ENCODE measurements at places on chromosomes 3 and 15. TPM values are rescaled to one million over a fixed set of nuclear protein-coding genes. Genes with fewer than 3 reads are reported as not detected.

GRCh38 chr15:76935620-76936019 lies 4.1 kb downstream of the RCN2 start:
- no peak for DNase-seq
- H3K4me1 ChIP-seq = peaks cover 5% of the 10 kb centered on the region
- no peak overlapping the region for H3K4me3 ChIP-seq
- peaks cover 22% of the 10 kb centered on the region for H3K36me3 ChIP-seq
- H3K27me3 ChIP-seq = no peaks in the 10 kb centered on the region

DNA sequence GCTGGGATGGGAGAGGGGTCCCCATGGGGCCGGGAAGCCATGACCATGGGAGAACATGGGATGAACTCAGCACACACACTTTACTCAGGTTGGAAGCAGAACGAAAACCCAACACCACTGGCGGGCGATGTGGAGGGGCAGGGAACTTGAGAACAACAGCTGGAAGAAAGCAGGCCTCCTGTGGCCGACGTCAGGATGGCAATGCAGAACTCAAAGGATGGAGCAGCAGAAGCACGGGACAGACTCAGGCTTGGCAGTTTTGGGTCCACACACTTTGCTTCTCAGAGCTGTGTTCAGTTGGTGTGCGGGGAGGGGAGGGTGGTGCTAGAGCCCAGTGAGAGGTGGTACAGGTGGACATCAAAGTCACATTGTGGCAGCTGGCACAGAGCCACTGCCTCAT lies 80.7 kb downstream of the SEC22A start:
- no peak for DNase-seq
- H3K36me3 ChIP-seq = no peaks in the 10 kb centered on the region
- H3K27ac ChIP-seq = no peak overlapping the region
- no peaks in the 10 kb centered on the region for H3K27me3 ChIP-seq

DNA sequence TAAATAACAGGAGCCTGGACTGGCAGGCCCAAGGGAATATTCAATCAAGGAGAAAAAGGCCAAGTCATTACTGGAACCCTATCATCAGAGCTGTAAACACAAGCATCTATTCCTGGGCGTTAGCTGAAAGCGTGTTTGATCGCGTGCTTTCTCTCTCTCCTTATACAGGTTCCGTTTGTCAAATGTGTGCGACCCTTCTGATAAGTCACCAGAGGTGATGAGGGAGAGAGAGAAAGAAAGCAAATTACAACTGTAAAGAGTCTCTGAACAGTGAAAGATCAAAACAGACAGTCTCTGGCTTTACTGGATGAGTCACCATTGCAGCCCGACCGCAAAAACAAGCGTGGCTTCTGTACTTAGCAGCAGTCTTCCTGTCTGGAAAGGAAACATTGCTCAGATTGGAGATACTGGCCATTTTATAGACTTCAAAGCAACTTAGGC lies 39.5 kb upstream of the TPRG1 start:
- H3K36me3 ChIP-seq = no peaks in the 10 kb centered on the region
- no peaks in the 10 kb centered on the region for H3K27me3 ChIP-seq
- no peak overlapping the region for H3K4me3 ChIP-seq

DNA sequence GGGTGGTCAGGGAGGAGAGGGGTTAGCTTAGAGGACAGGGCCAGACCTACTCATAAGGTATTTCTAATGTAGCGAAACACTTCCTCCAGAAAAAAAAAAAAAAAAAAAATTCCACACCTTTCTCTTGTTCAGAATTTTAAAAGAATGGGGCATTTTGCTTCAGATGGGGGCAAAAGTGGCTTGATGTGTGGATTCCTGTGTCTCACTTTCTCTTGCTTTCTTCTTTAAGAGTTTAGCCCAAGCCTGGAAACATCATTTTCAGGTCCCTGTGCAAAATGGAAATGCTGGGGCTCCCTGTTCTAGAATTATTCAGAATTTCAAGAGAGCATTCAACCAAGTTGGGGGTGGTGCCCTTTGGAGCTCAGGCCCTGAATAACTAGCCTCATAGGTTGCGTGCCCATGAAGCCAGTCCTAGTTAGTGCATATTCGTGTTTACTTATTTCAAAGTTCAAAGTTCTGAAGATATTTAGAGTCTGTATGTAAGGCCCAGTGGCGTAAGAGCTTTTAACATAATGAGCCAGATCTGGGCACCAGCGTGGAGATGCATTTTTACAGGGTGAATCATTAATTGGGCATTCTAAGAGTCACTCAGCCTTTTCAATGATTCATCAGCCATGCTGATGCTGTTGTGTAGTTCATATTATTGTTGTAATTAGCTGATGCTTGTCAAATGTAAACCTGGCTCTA lies 104.5 kb downstream of the RPLP1 start:
- no peaks in the 10 kb centered on the region for H3K27me3 ChIP-seq
- H3K4me1 ChIP-seq = peaks cover 23% of the 10 kb centered on the region
- no peak overlapping the region for H3K4me3 ChIP-seq
- no peaks in the 10 kb centered on the region for H3K36me3 ChIP-seq
- DNase-seq = peak; percentile 55
- no peak overlapping the region for H3K27ac ChIP-seq

GRCh38 chr3:159038405-159038804 lies 236.6 kb downstream of the MFSD1 start:
- H3K36me3 ChIP-seq = no peaks in the 10 kb centered on the region
- H3K4me3 ChIP-seq = no peak overlapping the region
- no peak for DNase-seq
- H3K27ac ChIP-seq = no peak overlapping the region
- H3K27me3 ChIP-seq = no peaks in the 10 kb centered on the region

DNA sequence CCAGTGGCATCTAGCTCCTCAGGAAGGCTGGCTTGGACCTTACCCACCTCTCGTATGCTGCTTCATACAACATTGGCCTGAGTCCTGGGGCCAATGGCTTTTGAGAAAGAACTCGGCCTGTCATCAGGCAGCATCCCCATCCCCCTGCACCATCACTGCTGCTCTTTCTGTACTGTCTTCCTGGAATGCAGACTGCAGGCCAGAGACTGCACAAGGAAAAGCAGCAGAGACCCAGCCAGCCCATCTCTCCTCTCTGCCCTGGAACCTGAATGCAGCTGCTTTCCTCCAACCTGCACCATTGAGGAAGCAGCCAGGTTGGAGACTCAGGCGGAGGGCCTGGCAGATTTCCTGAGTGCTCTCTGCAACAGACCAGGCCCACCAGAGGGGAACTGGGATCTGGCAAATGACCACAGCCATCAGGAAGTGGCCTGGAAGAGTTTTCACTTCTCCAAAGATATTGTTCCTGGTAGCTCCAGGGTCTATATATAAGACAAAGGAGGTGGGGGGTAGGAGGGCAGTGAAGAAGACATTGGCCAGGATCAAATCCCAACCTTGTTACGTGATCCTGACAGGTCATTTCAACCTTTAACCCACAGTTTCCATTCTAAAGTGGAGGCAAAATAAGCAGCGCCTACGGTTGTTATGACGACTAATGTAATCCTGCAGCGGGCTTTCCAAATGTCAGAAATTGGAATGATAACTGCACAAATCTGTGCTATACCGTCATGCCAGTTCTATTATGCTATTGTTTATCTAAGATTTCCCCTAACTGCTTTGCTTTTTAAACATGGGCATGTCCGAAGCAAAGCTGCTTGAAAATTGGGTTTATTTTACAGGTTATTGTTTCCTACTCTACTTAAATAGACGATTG lies 24.4 kb upstream of the RAB7A start:
- H3K36me3 ChIP-seq = no peaks in the 10 kb centered on the region
- no peaks in the 10 kb centered on the region for H3K27me3 ChIP-seq
- no peak for DNase-seq
- H3K27ac ChIP-seq = no peak overlapping the region

GRCh38 chr3:17195192-17195611 lies 310.4 kb downstream of the PLCL2 start:
- H3K4me3 ChIP-seq = no peak overlapping the region
- no peak for DNase-seq
- H3K36me3 ChIP-seq = no peaks in the 10 kb centered on the region
- H3K27ac ChIP-seq = no peak overlapping the region

GRCh38 chr3:29503958-29504357 lies 223.1 kb downstream of the RBMS3 start:
- no peaks in the 10 kb centered on the region for H3K27me3 ChIP-seq
- H3K4me3 ChIP-seq = no peak overlapping the region
- DNase-seq = no peak

- peaks cover 8% of the 10 kb centered on the region for H3K4me1 ChIP-seq
- peaks cover 18% of the 10 kb centered on the region for H3K36me3 ChIP-seq
- no peak overlapping the region for H3K27ac ChIP-seq
- DNase-seq = no peak
- no peak overlapping the region for H3K4me3 ChIP-seq
Observed at GRCh38 chr3:45664578-45664977, 24.6 kb upstream of the SACM1L start.

GRCh38 chr3:180705619-180706018 lies 26.3 kb upstream of the CCDC39 start:
- H3K4me3 ChIP-seq = no peak overlapping the region
- DNase-seq = no peak
- H3K27ac ChIP-seq = no peak overlapping the region
- no peaks in the 10 kb centered on the region for H3K36me3 ChIP-seq
- H3K27me3 ChIP-seq = peaks cover 43% of the 10 kb centered on the region

GRCh38 chr3:36302626-36303025 lies 77.7 kb upstream of the STAC start:
- no peaks in the 10 kb centered on the region for H3K36me3 ChIP-seq
- no peak overlapping the region for H3K4me3 ChIP-seq
- no peak overlapping the region for H3K27ac ChIP-seq
- no peak for DNase-seq
- no peaks in the 10 kb centered on the region for H3K27me3 ChIP-seq
- no peaks in the 10 kb centered on the region for H3K4me1 ChIP-seq

GRCh38 chr15:42576040-42576594 lies 711 bp downstream of the STARD9 start:
- no peak for DNase-seq
- peak overlapping the region; percentile 63 for H3K4me3 ChIP-seq
- H3K27ac ChIP-seq = no peak overlapping the region
- peaks cover 12% of the 10 kb centered on the region for H3K4me1 ChIP-seq
- no peaks in the 10 kb centered on the region for H3K36me3 ChIP-seq

DNA sequence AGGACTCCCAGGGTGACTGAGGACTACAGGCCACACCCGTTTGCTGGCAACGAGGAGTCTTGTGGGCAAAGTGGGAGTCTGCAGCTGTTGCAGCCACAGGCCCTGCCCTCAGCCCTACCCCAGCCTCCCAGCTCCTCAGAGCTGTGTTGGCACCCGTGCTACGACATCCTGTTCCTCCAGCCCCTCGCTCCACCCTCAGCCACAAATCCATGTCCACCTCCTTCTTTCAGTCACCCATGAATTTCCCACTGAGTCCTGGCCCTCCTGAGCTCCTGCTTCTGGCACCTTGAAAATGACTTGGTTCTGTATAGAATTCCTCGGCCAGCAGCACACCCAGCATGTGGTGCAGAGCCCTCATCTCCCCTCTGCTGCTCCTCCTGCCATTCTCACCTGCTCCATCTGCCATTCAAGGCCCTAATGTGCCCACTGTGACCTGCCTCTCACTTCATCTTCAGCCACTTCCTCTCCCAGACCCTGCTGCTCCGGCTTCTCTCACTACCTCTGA lies 20.9 kb upstream of the VILL start:
- H3K36me3 ChIP-seq = no peaks in the 10 kb centered on the region
- no peak for DNase-seq
- no peak overlapping the region for H3K4me3 ChIP-seq
- no peaks in the 10 kb centered on the region for H3K27me3 ChIP-seq

DNA sequence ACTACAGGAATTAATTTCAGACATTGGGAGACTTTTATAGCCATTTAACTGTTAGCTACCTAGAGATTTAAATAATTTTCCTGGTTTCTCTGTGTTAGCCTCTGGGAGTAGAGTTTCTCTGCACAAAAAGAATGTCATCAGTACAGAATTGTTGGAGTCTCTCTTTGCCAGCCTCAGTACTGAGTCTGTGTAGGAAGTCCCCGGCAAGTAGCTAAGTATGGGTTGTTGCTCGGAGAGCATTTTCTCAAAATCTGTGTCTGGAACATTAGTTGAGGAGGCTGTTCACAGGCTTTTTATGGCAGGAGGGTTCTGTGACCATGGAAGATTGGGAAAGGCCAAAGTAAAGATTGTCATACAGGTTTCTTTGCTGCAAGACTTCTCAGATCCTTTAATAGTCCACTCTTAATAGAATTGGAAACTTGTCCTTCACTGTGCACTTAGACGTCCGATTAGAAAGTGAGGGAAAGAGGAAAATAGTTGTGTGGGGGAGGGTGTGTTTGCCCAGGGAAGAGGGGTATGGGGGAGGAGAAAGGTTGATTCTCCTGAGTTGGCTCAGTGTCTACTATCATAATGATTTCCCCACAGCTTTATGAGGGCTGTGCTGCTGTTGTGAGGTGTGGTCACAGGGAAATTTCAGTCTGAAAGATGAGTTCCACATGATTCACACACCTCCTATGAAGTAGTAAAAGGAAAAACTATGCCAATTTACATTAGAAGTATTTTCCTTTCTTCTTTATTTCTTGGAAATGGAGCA lies 207.1 kb downstream of the PTPRG start:
- H3K27me3 ChIP-seq = no peaks in the 10 kb centered on the region
- no peak overlapping the region for H3K4me3 ChIP-seq
- no peaks in the 10 kb centered on the region for H3K4me1 ChIP-seq
- H3K36me3 ChIP-seq = no peaks in the 10 kb centered on the region

GRCh38 chr15:62253294-62253693 lies 88.2 kb upstream of the C2CD4B start:
- no peaks in the 10 kb centered on the region for H3K4me1 ChIP-seq
- no peak overlapping the region for H3K4me3 ChIP-seq
- no peak for DNase-seq
- H3K36me3 ChIP-seq = no peaks in the 10 kb centered on the region
- H3K27me3 ChIP-seq = peaks cover 6% of the 10 kb centered on the region

Gene HIGD2B
- 0.27 TPM for total RNA-seq

Gene RPP14
- 22.4 TPM for total RNA-seq

Gene DGKG
- 4.8 TPM for total RNA-seq

Gene HTR3E
- total RNA-seq = not detected

Gene ATP2C1
- 69.1 TPM for total RNA-seq

Gene GOLGA8N
- 2.4 TPM for total RNA-seq

Gene GRM7
- not detected for total RNA-seq
